ENCODE measurements at places on chromosomes 4 and X. TPM values are rescaled to one million over a fixed set of nuclear protein-coding genes. Genes with fewer than 3 reads are reported as not detected.

The SPACA5 gene
- total RNA-seq, result not detected

The TXK gene
- total RNA-seq, result 0.98 TPM

- no peaks in the 10 kb centered on the region for H3K27me3 ChIP-seq
- no peak for DNase-seq
- H3K36me3 ChIP-seq, result peaks cover 65% of the 10 kb centered on the region
- no peaks in the 10 kb centered on the region for H3K4me1 ChIP-seq
- H3K4me3 ChIP-seq, result no peak overlapping the region
Observed at GRCh38 chrX:111742018-111742417, 61.0 kb downstream of the ALG13 start.

DNA sequence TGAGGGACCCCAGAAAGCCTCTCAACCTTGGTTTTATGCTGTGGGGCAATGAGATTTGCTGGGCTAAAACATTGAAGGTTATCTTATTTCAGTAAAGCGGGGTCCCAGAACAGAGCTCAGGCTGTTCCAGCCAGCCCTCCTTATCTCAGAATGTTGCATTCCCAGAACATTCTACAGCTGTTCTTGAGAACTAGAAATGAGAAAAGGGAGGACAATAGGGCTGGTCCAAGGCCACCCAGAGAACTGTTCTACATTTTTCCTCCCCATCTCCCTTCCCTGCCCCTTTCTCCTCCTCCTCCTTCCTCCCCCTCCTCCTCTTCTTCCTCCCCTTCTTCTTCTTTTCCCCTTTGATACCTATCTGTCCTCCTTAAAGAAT is 70.4 kb upstream of the SLC7A11 start:
- no peaks in the 10 kb centered on the region for H3K36me3 ChIP-seq
- no peak for DNase-seq
- no peaks in the 10 kb centered on the region for H3K4me1 ChIP-seq
- no peak overlapping the region for H3K27ac ChIP-seq
- H3K27me3 ChIP-seq, result no peaks in the 10 kb centered on the region
- H3K4me3 ChIP-seq, result no peak overlapping the region

- H3K4me1 ChIP-seq, result peaks cover 32% of the 10 kb centered on the region
- H3K27me3 ChIP-seq, result no peaks in the 10 kb centered on the region
- no peaks in the 10 kb centered on the region for H3K36me3 ChIP-seq
- no peak for DNase-seq
- H3K4me3 ChIP-seq, result peak overlapping the region; percentile 81
Observed at GRCh38 chr4:36255577-36255976, 11.3 kb upstream of the ARAP2 start.

GRCh38 chr4:107034091-107034995 is 1.8 kb downstream of the DKK2 start:
- no peak for DNase-seq
- peaks cover 12% of the 10 kb centered on the region for H3K4me1 ChIP-seq
- H3K27ac ChIP-seq, result no peak overlapping the region
- no peak overlapping the region for H3K4me3 ChIP-seq
